ENCODE measurements at places on chromosomes 7 and 10.
A peak's percentile ranks its signal among the peaks of the same experiment; 100 is the strongest.

DNA sequence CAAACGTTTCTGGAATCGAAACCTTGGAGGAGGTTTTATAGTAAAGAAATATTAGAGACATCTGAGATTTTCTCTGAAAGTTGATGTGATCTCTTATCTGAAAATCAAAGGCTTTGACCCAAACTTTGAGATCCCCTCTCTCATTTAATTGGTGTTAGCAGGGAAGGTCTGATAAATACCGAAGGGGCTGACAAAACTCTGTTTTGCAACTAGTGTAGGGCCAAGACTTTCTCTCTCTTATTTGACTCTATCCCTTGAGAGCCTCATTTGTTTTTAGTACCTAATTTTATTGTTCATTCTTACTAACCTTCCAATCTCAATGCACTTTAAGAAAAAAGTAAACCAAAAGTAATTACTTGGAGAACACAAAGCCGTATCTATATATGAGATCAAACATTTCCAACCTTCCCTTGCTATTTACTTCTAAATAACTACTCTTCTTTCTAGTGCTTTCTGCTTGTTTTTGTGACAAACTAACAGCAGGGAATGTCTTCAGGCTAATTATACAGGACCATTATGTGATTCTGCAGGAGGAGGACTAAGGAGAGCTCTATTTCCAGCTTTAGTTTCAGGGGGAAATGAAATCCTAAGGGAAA, 33.4 kb upstream of the NPVF start:
- peaks cover 15% of the 10 kb centered on the region for H3K27me3 ChIP-seq
- H3K4me3 ChIP-seq: peak overlapping the region; percentile 13
- no peaks in the 10 kb centered on the region for H3K36me3 ChIP-seq
- peaks cover 26% of the 10 kb centered on the region for H3K4me1 ChIP-seq
- DNase-seq: no peak

GRCh38 chr10:69969977-69970376, 82.7 kb upstream of the MACROH2A2 start:
- no peak overlapping the region for H3K27ac ChIP-seq
- no peaks in the 10 kb centered on the region for H3K36me3 ChIP-seq
- DNase-seq: no peak
- no peak overlapping the region for H3K4me3 ChIP-seq
- H3K4me1 ChIP-seq: no peaks in the 10 kb centered on the region

- no peak overlapping the region for H3K27ac ChIP-seq
- no peaks in the 10 kb centered on the region for H3K36me3 ChIP-seq
- no peak overlapping the region for H3K4me3 ChIP-seq
- no peaks in the 10 kb centered on the region for H3K4me1 ChIP-seq
- no peak for DNase-seq
- peaks cover 1% of the 10 kb centered on the region for H3K27me3 ChIP-seq
Measured at GRCh38 chr10:67050415-67050814, 124.6 kb downstream of the LRRTM3 start.

GRCh38 chr7:139683137-139683921, 94.5 kb downstream of the HIPK2 start:
- H3K36me3 ChIP-seq: peaks cover 51% of the 10 kb centered on the region
- no peak for DNase-seq
- H3K4me1 ChIP-seq: peaks cover 51% of the 10 kb centered on the region
- no peaks in the 10 kb centered on the region for H3K27me3 ChIP-seq
- no peak overlapping the region for H3K4me3 ChIP-seq
- peak overlapping the region; percentile 92 for H3K27ac ChIP-seq

DNA sequence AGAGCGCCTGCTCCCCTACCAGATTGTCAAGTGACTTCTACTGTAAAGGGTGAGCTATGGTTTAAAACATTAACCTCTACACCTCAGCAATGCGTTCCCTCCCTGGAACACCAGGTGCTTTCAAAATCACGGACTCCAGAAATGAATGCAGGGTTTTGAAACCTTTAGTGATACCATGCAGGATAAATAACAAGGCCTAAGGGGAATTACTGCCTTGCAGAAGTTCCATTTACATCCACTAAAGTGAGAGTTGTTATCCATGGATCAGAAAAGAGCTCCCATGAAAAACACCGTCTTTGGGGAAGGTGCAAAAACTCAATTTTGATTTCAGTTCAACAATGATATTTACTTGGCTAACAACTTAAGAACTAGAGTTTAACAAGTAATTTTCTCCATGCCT, 4.0 kb downstream of the FZD8 start:
- H3K4me3 ChIP-seq: no peak overlapping the region
- H3K27ac ChIP-seq: no peak overlapping the region
- H3K36me3 ChIP-seq: no peaks in the 10 kb centered on the region
- DNase-seq: no peak

- no peak for DNase-seq
- no peak overlapping the region for H3K4me3 ChIP-seq
- peaks cover 22% of the 10 kb centered on the region for H3K4me1 ChIP-seq
- no peak overlapping the region for H3K27ac ChIP-seq
Measured at GRCh38 chr10:124630551-124630950, 113.6 kb downstream of the FAM53B start.

DNA sequence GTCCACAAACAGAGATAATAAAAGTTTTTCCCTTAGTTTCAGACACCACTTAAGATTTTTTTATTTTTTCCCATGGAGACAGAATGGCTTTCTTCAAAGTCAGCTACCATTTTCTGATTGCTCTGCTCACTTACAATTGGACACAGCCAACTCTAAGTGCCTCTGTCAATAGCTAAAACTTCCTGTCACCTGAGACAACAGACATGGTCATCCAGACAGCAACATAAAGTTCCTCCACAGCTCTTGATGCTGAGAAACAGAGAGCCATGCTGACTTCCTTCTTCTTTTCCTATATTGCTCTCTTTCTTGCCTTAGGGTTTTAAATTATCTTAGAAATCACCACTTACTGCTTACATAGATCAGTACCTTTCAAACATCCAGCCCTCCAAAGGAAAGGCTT, 12.0 kb downstream of the ZNF800 start:
- no peak for DNase-seq
- H3K27ac ChIP-seq: no peak overlapping the region
- peaks cover 60% of the 10 kb centered on the region for H3K4me1 ChIP-seq

DNA sequence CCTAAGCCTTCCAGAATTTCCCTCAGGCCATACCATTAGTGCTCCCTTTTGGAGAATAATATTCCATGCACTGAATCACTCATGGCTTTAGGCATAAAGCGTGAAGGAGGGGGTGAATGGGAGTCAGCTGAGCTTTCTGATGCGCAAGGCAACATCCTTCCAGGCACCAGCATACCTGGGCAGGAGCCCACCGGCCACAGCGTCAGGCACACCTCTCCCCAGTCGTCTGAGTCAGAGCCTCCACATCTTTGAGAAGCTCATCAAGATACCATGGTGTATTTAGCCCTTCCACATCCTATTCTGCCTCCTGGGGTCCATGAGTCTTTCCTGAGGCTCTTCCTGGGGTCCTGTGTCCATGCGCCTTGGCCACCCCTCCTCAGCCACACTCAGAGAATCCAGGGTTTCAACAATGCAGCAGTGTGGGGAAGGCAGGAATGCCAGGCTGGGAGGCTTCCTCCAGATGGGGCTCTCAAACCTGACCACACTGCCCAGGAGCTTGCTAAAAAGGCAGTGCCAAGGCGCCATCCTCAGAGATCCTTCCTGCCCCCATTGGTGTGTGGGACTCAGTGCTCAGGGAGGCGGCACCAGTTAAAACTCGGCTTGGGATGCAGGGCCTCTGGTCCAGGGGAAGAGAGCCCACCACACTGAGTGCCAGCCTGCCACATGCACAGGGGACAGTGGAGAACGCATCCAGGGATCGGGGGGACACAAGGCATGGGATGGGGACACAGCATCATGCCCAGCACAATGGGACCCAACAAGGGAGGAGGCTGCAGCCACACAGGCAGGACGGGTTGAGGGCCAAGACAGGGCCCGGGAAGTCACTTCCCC, 31.6 kb downstream of the RASGEF1A start:
- H3K4me3 ChIP-seq: no peak overlapping the region
- no peak overlapping the region for H3K27ac ChIP-seq
- H3K4me1 ChIP-seq: peaks cover 9% of the 10 kb centered on the region

GRCh38 chr7:151682831-151683614, 163.3 kb upstream of the RHEB start:
- no peaks in the 10 kb centered on the region for H3K36me3 ChIP-seq
- H3K27me3 ChIP-seq: no peaks in the 10 kb centered on the region
- H3K4me1 ChIP-seq: peaks cover 2% of the 10 kb centered on the region
- DNase-seq: no peak
- H3K27ac ChIP-seq: no peak overlapping the region

DNA sequence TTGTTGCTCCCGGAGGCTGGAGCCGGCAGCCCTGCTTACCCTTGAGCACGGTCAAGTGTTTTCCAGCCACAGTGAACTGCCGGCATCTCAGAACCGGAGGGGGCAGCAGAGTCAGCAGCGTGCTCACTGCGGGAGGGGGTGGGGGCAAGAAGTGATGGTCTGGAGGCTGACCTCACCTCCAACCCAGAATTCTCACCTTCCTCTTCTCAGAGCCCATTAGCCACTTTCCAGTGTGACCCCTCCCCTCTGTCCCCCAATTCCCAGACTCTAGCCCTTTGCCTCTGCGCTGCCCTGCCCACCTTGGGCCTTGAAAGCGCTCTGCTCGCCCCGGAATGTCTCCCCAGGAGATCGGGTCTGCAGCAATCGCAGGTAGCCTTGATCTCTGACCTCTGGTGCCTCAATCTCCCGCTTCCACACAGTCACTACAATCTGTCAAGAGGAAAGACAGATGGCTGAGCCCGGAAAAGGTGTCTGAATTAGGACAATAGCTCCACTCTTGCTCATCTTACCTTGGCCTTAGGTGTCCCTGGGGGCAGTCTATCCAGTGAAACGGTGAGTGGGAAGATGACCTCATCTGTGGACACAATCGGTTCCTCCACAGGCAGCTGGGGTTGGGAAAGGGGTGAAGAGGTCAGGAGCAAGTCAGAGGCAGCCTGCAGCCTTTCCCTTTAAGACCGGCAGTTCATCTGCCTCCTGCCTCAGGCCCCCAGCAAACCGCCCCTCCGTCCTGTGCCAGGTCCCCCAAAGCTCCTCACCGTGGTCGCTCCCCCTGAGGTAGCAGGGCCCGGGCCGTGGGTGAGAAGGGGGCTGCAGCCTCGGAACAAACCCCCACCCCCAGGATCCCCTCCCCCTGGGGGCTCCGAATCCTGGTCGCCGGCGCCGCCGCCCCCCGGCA, 942 bp downstream of the TRAPPC14 start:
- peak overlapping the region; percentile 55 for H3K27ac ChIP-seq
- H3K4me3 ChIP-seq: peak overlapping the region; percentile 77
- H3K36me3 ChIP-seq: peaks cover 33% of the 10 kb centered on the region
- H3K27me3 ChIP-seq: no peaks in the 10 kb centered on the region
- peaks cover 29% of the 10 kb centered on the region for H3K4me1 ChIP-seq

- peaks cover 11% of the 10 kb centered on the region for H3K36me3 ChIP-seq
- H3K27ac ChIP-seq: no peak overlapping the region
- no peaks in the 10 kb centered on the region for H3K27me3 ChIP-seq
- no peak overlapping the region for H3K4me3 ChIP-seq
- peaks cover 17% of the 10 kb centered on the region for H3K4me1 ChIP-seq
Measured at GRCh38 chr10:74924251-74924963, 98.0 kb downstream of the KAT6B start.

- no peak for DNase-seq
- no peak overlapping the region for H3K27ac ChIP-seq
Measured at GRCh38 chr7:30351286-30351685, 66.9 kb downstream of the ZNRF2 start.

GRCh38 chr7:140512317-140513000, 33.2 kb upstream of the MKRN1 start:
- no peaks in the 10 kb centered on the region for H3K36me3 ChIP-seq
- peaks cover 2% of the 10 kb centered on the region for H3K27me3 ChIP-seq
- no peak overlapping the region for H3K4me3 ChIP-seq
- no peak for DNase-seq

DNA sequence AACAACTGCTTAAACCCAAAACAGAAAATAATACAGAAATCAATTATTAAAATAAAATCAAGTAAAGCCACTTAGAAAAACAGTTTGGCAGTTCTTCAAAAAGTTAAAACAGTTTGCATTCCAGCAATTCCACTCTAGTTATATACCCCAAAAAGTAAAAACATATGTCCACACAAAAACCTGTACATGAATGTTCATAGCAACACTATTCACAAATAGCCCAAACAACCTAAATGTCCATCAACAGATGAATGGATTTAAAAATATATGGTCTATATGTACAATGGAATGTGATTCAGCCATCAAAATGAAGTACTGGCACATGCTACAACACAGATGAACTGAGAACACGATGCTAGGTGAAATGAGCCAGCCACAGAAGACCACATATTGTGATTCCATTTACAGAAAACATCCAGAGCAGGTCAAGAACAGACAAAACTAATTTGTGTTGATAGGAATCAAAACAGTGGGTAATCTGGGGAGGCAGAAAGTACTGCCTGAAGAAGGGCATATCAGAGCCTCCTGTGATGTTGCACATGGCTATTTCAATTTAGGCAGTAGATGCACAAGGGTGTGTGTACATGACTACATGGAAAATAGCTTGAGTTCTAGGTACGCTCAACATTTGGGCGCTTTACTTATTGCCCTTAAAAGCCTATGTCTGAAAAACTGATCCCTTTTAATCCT, 66.3 kb downstream of the CYTH3 start:
- no peak for DNase-seq
- no peaks in the 10 kb centered on the region for H3K36me3 ChIP-seq
- peaks cover 18% of the 10 kb centered on the region for H3K27me3 ChIP-seq
- H3K27ac ChIP-seq: no peak overlapping the region

DNA sequence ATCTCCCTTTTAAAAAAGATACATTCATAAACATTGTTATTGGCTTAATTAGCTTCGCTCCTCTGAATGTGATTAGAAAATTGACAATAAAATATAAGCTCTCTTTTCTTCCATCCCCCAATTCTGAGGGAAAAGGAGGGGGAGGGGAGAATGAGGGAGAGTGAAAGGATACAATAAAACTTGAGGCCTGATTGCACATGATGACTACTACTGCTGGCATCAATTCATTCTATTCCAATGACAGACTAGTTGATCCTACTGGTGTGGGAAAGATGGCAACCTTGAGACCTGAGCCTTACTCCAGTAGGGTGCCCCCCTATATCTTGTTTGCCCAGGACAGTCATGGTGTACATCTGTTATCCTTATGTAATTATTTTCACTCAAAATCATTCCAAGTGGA, 4.5 kb upstream of the IQUB start:
- no peak overlapping the region for H3K27ac ChIP-seq
- H3K36me3 ChIP-seq: no peaks in the 10 kb centered on the region
- H3K4me1 ChIP-seq: peaks cover 14% of the 10 kb centered on the region
- DNase-seq: no peak
- H3K4me3 ChIP-seq: no peak overlapping the region
- H3K27me3 ChIP-seq: peaks cover 2% of the 10 kb centered on the region

- no peak for DNase-seq
- no peaks in the 10 kb centered on the region for H3K36me3 ChIP-seq
- H3K27me3 ChIP-seq: no peaks in the 10 kb centered on the region
Measured at GRCh38 chr10:30804478-30805055, 175.0 kb upstream of the LYZL2 start.

Measured in activated T-helper 2 cell treated with anti-CD3 and anti-CD28 coated beads, Interferon-gamma antibody, Interleukin-2, Interleukin-4, amounts not matched to agents 10 μg/mL and 5 μg/mL and 100 μg/mL, durations not matched to agents 14 hours and 24 hours and 36 hours (primary cell).